ENCODE measurements at places on chromosomes 4 and X. TPM values are rescaled to one million over a fixed set of nuclear protein-coding genes. Genes with fewer than 3 reads are reported as not detected.
A peak's percentile ranks its signal among the peaks of the same experiment; 100 is the strongest.

The TENM3 gene
- 68.4 TPM for total RNA-seq

DNA sequence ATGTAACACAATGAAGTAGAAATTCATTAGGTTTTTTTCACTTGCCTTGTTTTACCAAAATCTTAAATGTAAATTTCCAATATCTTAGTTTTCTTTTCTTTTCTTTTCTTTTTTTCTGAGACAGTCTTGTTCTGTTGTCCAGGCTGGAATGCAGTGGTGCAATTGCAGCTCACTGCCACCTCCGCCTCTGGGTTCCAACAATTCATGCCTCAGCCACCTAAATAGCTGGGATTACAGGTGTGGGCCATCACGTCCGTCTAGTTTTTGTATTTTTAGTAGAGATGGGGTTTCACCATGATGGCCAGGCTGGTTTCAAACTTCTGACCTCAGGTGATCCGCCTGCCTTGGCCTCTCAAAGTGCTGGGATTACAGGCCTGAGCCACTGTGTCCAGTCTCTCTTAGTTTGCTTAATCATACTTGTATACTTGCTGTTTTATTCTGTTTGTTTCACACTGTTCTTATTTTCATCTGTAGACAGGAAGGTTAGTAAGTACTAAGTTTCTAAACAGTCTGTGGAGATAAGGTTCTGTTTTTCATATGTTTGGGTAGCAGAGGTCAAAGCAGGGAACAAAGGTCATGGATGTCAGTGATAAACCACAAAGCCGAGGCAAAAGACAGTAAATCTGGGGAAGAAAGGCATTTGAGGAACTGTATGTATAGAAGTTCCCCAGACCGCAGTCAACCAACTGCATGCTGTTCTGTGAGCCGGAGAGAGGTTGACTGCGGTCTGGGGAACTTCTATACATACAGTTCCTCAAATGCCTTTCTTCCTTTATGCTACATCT, 129.1 kb downstream of the CBR4 start:
- no peaks in the 10 kb centered on the region for H3K27me3 ChIP-seq
- H3K27ac ChIP-seq = peak overlapping the region; percentile 38
- DNase-seq = no peak
- peaks cover 53% of the 10 kb centered on the region for H3K36me3 ChIP-seq
- H3K4me3 ChIP-seq = no peak overlapping the region

- no peak overlapping the region for H3K4me3 ChIP-seq
- no peak overlapping the region for H3K27ac ChIP-seq
- no peak for DNase-seq
- H3K4me1 ChIP-seq = no peaks in the 10 kb centered on the region
These were observed 228.9 kb downstream of the LHFPL1 start for GRCh38 chrX:112450810-112451209.

The FREM3 gene
- total RNA-seq = not detected

The HTN1 gene
- not detected for total RNA-seq

The MAGEA2 gene
- total RNA-seq = not detected

GRCh38 chr4:163598489-163598888, 104.0 kb downstream of the TMA16 start:
- H3K27me3 ChIP-seq = no peaks in the 10 kb centered on the region
- no peak overlapping the region for H3K4me3 ChIP-seq
- no peaks in the 10 kb centered on the region for H3K36me3 ChIP-seq
- no peak for DNase-seq

DNA sequence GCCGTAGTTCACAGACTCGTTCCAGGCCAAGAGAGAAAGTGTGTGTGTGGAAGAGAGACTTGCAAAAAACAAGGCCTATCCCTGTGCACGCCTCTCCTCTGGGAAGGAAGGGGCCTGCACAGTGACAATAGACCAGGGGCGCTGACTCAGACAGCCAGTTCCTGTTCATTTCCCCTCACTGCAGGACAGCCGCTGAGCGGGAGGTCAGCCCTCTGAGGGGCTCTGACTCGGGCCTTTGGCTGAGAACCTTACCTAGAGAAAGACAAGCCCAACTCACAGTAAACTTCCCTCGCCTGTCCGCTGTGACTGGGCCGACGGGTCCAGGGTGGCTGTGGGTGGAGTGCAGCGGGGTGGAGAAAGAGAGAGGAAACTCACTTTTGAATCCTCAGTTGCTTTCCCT, 52.1 kb downstream of the RTL5 start:
- H3K4me3 ChIP-seq = no peak overlapping the region
- no peak for DNase-seq
- H3K27ac ChIP-seq = no peak overlapping the region
- no peaks in the 10 kb centered on the region for H3K36me3 ChIP-seq
- peaks cover 45% of the 10 kb centered on the region for H3K27me3 ChIP-seq
- no peaks in the 10 kb centered on the region for H3K4me1 ChIP-seq

DNA sequence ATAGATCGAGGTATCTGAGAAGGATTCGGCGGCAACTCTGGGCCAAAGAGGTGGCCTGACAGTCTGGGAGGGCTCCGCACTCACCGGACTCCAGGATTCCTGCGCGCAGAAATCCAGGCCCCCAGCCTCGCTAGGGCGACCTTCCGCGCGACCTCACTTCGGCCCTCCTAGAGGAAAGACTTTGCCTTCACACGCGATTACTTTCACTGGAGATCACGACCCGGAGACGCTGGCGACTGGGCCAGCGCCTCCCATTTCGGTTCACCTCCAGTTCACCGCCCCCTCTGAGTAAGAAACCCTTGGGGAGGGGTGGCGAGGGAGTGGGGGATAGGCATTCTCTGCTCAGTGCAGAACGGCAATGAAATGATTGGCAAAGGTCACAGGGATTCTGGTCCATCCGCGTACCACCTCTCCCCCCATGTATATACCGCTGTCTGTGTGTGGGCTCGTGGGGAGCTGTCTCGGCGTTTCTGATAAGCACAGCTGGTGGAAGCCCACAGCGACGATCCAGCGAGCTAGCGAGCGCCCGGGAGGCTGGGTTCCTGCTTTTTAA, 2.5 kb downstream of the POU3F4 start:
- H3K4me3 ChIP-seq = no peak overlapping the region
- no peaks in the 10 kb centered on the region for H3K36me3 ChIP-seq
- no peaks in the 10 kb centered on the region for H3K4me1 ChIP-seq
- H3K27me3 ChIP-seq = no peaks in the 10 kb centered on the region
- H3K27ac ChIP-seq = no peak overlapping the region

GRCh38 chr4:56186808-56187523, 200.3 kb downstream of the AASDH start:
- no peaks in the 10 kb centered on the region for H3K36me3 ChIP-seq
- no peaks in the 10 kb centered on the region for H3K27me3 ChIP-seq
- no peak for DNase-seq

DNA sequence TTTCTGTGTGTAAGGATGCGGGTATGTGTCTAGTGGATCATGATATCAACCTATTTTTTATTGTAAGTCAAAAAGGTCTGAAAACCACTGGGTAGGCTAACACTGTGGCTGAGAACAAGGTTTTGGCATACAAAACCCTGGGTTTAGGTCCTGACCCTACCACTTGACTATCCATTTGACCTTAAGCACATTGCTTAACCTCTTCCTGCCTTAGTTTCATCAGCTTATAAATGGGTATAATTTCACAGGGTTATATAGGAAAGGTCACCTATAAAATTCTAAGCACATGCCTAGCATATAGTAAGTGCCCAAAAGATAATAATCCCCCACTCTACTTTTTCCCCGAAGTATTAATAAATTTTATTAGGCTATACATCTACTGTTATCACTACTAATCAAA, 263.0 kb downstream of the UNC5C start:
- no peaks in the 10 kb centered on the region for H3K27me3 ChIP-seq
- no peak for DNase-seq
- peaks cover 12% of the 10 kb centered on the region for H3K4me1 ChIP-seq
- no peaks in the 10 kb centered on the region for H3K36me3 ChIP-seq

DNA sequence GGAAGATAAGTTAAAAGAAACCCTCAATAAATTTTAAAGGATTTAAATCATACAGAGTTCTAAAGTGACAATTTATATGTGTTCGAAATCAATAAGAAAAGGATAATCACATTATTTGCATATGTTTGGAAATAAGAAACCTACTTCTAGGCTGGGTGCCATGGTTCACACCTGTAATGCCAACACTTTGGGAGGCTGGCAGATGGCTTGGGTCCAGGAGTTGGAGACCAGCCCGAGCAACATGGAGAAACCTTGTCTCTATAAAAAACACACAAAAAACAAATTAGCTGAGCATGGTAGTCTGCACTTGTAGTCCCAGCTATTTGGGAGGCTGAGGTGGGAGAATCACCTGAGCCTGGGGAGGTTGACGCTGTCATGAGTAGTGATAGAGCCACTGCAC, 8.1 kb upstream of the SAP30 start:
- H3K27me3 ChIP-seq = no peaks in the 10 kb centered on the region
- H3K36me3 ChIP-seq = no peaks in the 10 kb centered on the region
- DNase-seq = no peak
- H3K4me3 ChIP-seq = no peak overlapping the region
- H3K27ac ChIP-seq = no peak overlapping the region

- H3K27me3 ChIP-seq = no peaks in the 10 kb centered on the region
- H3K4me1 ChIP-seq = peaks cover 50% of the 10 kb centered on the region
- H3K36me3 ChIP-seq = peaks cover 31% of the 10 kb centered on the region
- H3K27ac ChIP-seq = peak overlapping the region; percentile 14
These were observed 44.5 kb downstream of the SEPTIN11 start for GRCh38 chr4:76993787-76994641.

The CPE gene
- 6.9 TPM for total RNA-seq

- DNase-seq = no peak
These were observed 18.7 kb upstream of the DDIT4L start for GRCh38 chr4:100208964-100209363.

GRCh38 chr4:20612313-20612712, 87.9 kb upstream of the PACRGL start:
- peaks cover 7% of the 10 kb centered on the region for H3K36me3 ChIP-seq
- DNase-seq = no peak
- H3K4me1 ChIP-seq = peaks cover 12% of the 10 kb centered on the region
- H3K4me3 ChIP-seq = no peak overlapping the region

DNA sequence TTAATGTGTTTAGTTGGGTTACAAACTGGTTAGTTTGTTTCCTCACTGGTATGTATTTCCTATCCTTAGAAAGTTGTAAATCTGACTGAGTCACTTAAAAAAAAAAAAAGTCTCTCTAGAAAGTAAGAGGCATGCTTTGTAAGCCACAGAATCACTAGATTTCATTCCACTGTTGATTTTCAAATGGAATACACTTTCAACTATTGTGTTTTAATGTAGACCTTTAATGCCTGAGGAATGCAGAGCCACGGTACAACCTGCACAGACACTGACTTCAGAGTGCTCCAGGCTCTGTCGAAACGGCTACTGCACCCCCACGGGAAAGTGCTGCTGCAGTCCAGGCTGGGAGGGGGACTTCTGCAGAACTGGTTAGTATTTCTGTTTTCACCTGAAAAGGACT, 88.6 kb downstream of the HHIP start:
- H3K4me1 ChIP-seq = no peaks in the 10 kb centered on the region
- no peak overlapping the region for H3K27ac ChIP-seq
- DNase-seq = no peak
- H3K36me3 ChIP-seq = no peaks in the 10 kb centered on the region
- H3K4me3 ChIP-seq = no peak overlapping the region

The DBET gene
- total RNA-seq = not detected

The ZFP42 gene
- total RNA-seq = not detected

- H3K4me1 ChIP-seq = no peaks in the 10 kb centered on the region
- H3K27me3 ChIP-seq = no peaks in the 10 kb centered on the region
- H3K36me3 ChIP-seq = no peaks in the 10 kb centered on the region
- H3K4me3 ChIP-seq = no peak overlapping the region
- no peak overlapping the region for H3K27ac ChIP-seq
These were observed 31.9 kb downstream of the RHOH start for GRCh38 chr4:40228497-40229365.

- H3K4me3 ChIP-seq = no peak overlapping the region
- peaks cover 29% of the 10 kb centered on the region for H3K27me3 ChIP-seq
- no peaks in the 10 kb centered on the region for H3K36me3 ChIP-seq
- no peak overlapping the region for H3K27ac ChIP-seq
- peak; percentile 51 for DNase-seq
These were observed 8.1 kb downstream of the RTL5 start for GRCh38 chrX:72123471-72124185.

DNA sequence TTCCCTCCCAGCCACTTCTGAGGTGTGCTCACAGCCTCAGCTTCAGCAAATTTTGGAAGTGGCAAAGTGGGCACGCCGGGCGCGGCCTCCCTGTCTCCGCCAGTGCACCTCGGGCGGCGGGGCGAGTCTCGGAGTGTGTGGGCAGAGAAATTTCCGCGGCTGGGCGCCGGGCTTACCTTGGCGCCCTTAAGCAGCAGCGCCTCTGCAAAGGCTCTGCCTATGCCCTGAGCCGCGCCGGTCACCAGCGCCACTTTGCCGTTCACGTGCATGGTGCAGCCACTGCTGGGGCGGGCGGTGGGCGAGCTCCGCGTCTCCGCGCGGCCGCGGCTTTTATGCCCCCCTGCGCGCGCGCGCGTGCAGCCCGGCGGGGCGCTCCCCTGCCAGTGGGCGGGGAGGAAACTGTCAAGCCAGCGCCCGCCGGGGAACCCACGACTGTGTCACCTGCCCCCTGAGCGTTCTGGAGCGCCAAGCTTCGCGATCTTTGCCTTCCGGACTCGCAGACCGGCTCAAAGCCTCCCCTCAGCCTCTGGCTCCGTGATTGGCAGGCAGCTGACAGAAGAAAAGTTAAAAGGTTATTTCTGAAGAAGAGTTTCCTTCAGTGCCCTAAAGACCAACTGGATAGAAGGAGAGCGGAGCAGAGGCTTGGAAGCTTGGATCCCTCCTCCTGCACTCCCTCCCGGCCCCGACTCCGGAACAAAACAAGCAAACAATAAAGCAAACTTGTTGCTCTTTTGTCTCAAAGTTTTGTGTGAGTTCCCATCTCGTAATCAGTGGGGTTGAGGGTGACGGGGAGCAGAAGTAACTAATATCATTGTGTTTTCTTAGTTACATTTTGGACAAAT, at the start of gene HPGD:
HPGD (minus strand) TSS at position 306 of the 842 bp plus-strand sequence; CDS start at position 269, 37 bp downstream.
- no peaks in the 10 kb centered on the region for H3K36me3 ChIP-seq
- peaks cover 4% of the 10 kb centered on the region for H3K4me1 ChIP-seq
- H3K27ac ChIP-seq = no peak within 1 kb of the TSS
- H3K27me3 ChIP-seq = peaks cover 26% of the 10 kb centered on the region

DNA sequence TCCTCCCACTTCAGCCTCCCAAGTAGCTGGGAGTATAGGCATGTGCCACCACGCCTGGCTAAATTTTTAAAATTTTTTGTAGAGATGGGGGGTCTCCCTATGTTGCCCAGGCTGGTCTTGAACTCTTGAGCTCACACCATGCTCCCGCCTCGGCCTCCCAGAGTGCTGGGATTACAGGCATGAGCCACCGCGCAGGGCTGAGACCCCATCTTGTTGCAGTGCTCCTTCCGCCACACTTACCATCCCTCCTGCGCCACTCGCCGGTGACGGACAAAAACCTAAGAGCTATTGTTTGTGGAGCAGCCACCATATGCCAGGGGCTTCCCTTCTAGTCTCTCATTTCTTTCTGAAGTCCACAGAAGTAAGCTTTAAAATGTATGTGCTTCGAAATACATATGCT, 34.5 kb downstream of the NSG1 start:
- H3K27me3 ChIP-seq = no peaks in the 10 kb centered on the region
- DNase-seq = no peak
- H3K36me3 ChIP-seq = peaks cover 44% of the 10 kb centered on the region
- no peaks in the 10 kb centered on the region for H3K4me1 ChIP-seq
- no peak overlapping the region for H3K4me3 ChIP-seq
- no peak overlapping the region for H3K27ac ChIP-seq

The CT45A2 gene
- total RNA-seq = not detected

GRCh38 chr4:41256740-41257256, at the start of gene UCHL1:
UCHL1 (plus strand) TSS chr4:41256928; CDS start chr4:41256977, 49 bp downstream.
- peak; percentile 75 for DNase-seq
- peaks cover 24% of the 10 kb centered on the region for H3K27me3 ChIP-seq
- H3K4me1 ChIP-seq = peaks cover 7% of the 10 kb centered on the region
- H3K27ac ChIP-seq = no peak within 1 kb of the TSS
- no peaks in the 10 kb centered on the region for H3K36me3 ChIP-seq

The SRPK3 gene
- total RNA-seq = not detected

Measured in osteoblast (primary cell).